ENCODE measurements at places on chromosomes 16 and 17.

GRCh38 chr16:1208239-1208830 is 16.7 kb downstream of the TPSG1 start:
- DNase-seq = no peak

- no peak for DNase-seq
These were observed 4.4 kb downstream of the SMARCD2 start for GRCh38 chr17:63837962-63838600.

DNA sequence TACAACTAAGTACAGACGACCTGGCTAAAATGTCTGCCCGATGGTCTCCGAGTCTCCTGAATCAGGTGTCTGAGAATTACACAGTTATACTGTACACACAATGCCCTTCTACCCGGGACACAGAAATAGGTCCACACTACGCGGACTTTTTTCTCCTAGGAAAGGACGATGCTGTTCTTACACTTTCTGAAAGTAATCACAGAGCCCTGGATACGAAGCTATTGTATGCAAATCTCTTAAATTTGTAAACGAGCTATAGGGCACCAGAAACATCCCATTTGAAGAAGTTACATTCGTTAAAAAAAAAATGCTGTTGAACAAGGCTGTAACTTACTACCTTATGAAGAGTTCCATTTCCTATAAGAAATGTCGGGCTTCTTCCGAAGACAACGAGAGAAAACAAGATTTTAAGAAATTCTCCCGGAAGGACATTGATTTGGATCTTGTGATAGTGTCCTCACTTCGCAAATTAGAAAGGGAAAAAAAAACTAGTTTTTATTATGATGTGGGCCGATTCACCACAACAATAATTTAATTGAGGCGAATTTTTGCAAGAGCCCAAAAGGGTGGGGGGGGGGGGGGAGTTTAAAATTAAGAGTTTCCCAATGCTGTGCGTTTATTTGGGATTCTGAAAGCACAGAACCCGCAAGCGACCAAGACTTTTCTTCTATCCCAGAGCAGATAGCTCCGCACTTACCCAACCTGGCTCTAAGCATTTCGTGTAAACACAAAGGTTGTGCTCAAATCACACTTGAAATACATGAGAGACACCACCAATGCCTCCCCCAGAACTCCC is 1.5 kb upstream of the SOX9 start:
- no peak for DNase-seq

DNA sequence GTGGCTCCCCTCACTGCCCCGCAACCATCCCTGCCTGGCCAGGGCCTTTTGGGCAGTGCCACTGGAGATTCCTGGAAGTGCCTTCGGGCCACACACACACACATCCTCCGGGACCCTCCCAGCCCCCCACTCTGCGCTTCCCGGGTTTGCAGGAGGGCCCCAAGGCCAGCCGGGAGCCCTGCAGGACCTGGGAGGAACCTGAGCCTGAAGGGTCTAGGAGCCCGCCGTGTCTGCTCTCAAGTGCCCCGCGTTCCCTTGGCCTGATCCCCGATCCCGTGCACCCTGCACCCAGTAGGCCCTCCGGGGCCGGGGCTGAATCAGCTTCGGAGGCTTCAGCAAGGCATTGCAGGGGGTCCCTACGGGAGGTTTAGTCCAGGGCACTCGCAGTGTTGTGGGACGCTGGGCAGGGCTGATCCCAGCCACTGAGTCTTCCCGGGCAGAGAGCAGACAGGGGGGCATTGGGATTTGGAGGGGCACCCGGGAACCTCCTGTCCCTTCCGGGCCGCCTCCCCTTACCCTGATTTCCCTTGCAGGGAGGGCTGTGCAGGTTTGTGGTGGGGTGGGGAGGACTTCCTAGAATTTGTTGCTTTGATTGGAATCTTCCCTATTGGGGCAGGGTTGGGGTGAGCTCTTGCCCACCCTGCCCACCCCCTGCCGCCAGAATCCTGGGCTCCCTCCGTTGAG is 36.9 kb downstream of the TMEM235 start:
- no peak for DNase-seq

DNA sequence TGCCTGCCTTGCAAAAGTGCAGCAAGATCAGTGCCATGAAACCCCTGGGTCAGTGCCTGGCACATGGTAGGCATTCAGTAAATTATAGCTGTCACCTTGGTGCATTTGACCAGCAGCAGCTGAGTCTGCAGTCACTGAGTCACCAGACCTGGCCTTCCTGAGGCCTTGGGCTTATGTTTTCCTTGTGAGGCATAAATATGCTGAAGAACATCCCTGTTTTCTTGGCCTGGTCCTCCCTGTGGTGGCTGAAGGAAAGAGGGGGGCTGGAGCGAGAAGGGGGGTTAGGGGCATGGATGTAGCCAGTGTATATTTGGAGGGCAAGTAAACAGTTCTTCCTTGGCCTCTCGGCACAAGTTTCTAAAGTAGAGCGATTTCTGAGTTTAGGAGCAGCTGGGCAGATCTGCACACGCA is 26.5 kb downstream of the EPN2 start:
- no peak for DNase-seq

DNA sequence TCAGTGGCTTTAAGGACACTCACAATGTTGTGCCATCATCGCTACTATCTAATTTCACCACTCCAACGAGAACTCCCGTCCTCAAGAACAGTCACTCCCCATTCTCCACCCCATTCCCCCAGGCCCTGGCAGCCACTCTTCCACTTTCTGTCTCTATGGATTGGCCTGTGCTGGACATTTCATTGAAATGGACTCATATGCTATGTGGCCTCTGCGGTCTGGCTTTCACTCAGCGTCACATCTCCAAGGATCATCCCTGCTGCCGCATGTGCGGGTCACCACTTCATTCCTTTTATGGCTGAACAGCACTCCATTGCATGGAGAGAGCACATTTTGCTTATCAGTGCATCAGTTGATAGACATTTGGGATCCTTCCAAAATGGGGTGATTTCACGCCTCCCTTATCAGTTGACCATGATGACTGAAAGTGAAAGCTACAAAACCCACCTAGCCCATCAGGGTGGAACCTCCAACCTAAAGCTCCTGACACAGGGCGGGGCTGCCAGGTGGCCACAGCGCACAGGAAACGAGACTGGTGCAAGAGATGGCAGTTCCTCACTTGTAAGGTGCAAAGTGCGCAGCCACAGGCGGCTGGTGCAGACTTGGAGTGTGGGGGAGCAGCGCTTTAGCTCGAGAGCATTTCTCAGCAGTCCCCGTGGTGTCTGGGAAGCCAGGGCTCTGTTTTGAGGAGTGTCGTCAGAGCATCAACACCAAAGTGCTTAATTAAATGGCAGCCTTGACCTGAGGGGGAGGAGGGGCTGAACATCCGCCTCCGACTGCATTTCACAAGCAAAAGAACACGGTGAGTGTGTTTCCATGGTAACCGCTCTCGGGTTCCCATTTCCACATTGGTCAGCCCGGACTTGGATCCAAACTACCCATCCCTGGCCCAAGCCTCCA is 23.8 kb downstream of the COTL1 start:
- DNase-seq = no peak

DNA sequence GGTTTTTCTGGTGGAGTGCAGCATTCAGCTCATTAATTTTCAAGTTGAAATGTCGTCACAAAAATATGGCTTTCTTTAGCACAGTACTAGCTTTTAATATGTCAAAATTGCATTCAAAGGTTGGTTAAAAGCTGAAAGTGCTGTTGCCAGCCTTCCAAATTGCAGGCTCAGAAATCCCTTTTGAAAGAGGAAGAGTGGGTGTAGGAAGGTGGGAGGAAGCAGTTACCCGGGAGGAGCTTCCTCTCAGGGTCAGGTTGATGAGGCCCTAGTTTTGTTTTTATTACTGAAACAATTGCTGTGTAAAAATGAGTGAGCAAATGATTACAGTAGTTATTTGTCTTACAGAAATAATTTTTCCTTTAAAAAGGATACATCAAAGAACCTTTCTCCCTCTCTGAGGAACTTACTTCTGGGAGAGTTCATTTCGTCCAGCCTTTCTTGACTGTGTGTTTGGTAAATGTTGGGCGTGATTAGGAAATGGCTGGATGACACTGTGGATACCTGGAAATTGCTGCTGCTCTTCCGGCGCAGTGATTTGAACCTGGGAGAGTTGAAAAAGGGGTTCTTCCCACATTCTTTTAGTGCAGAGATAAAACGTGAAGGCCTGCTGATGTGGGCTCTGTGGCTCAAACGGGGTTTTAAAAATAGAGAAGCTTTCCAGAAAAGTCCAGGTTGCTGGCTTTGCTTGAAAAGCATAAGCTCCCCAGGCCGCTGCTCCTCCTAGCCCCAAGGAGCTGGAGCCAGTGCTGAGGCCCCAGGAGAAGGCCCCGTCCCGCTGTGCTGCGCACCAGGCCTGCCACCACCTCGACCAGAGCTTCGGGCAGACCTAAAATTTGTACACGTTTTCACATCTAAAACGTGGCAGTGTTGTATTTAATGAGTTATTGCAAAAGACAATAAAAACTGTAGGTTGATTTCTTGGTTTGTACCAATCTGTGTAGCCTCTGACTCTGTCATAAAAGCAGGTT is 41.7 kb downstream of the SEC14L1 start:
- no peak for DNase-seq

- DNase-seq = peak; percentile 51
These were observed 9.8 kb downstream of the TP53 start for GRCh38 chr17:7677388-7678067.

GRCh38 chr16:49767998-49768397 is 87.9 kb downstream of the ZNF423 start:
- no peak for DNase-seq

DNA sequence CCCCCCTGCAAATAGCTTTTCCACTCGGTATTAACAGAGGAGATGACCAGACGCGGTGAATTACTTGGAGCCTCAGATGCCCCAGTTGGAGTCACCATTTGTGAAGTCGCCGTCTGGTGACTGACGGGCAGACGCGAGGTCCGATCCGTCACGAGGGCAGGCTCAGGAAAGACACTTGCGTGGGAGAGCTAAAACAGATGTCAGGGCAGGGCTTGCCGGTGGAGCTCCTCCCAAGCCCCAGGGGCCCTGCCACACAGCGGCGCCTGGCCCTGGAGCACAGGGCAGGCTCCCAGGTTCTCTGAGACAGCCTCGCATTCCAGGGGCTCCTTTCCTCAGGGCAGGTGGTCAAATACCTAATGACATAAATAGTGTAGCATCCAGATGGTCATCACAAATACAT is 348.3 kb downstream of the C16orf95 start:
- DNase-seq = no peak

GRCh38 chr16:26806657-26807056 is 260.1 kb upstream of the C16orf82 start:
- DNase-seq = no peak

GRCh38 chr16:81551151-81551808 is 106.7 kb downstream of the CMIP start:
- DNase-seq = no peak

DNA sequence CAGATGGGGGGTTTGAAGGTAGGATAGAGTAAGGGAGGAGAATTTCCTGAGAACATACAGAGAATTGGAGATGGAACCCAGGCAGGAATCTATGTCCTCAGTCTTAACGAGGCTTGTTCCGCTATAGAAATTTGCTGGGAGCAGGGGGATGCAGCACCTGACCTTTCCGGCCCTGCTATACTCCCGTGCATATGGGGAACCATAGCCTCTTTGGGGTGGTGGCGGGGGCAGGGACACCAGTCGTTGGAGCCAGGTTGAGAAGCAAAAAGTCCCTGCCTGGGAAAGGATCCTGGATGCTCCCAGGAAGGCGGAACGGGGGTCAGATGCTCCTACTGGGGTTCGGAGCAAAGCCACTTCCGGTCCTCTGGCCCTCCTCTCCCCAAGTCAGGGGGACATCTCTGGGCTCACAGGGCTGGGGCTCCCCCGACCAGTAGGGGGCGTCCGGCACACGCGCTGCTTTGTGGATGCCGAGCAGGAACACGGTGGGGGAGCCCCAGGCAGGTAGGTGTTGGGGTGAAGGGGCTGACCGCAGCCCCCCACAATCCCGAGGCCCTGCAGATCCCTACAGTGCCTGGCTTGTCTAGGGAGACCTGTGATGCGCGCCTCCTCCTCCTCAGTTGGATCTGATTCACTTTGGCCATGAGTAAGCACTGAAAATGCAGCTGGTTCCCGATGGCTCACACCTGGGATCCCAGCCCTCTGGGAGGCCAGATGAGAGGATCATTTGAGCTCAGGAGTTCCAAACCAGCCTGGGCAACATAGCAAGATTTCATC is 15.5 kb upstream of the TFAP4 start:
- DNase-seq = peak; percentile 90

GRCh38 chr16:48131201-48131935 is 24.4 kb downstream of the ABCC12 start:
- no peak for DNase-seq

DNA sequence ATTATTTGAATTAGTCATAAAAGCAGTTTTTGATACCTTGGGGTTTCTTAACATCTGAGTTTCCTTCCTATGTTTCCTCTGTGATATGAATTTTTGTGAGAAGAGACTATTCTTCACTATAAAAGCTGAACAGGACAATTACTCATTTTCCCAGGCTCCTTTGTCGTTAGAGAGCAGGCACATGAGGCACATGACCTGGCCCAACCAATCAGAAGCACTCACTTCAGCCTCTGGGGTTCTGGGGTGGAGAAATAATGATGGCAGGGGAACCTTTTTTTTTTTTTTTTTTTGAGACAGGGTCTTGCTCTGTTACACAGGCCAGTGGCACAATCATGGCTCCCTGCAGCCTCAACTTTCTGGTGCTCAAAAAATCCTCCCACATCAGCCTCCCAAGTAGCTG is 145.5 kb upstream of the ASIC2 start:
- DNase-seq = no peak

DNA sequence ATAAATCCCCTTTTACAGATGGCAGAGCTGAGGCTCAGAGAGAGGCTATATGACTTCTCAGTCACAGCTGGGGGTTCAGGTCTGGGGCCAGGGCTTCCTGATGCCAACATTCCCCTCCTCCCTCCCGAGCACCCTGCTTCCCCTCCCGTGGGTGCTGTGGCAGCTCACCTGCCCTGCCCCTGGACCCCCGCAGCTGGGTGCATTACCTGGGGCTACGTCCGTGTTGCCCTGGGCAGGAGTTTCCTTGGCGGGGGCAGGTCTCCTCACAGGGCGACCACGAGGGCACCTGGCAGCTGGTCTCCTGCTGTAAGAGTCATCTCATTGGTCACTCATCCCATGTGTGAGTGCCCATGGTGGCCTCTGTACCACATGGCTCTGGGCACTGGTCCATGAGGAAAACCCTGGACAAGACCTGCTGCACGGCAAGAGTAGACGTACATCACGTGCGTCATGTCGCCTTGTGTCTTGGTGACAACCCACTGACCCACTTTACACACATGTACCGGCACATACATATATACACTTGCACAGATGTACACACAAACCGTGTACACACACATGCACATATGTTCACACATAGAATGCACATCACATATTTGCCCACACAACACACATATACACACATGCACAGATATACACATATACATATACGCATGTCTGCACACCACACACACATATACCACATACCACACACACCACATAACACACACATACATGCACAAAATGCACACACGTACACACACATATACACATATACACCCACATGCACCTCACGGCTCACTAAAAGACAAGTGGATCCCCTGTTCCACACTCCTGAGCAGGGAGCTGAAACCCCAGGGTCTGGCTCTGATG is 134.0 kb downstream of the FOXL1 start:
- DNase-seq = no peak

GRCh38 chr17:72526769-72527168 is 405.9 kb downstream of the SOX9 start:
- no peak for DNase-seq
